ENCODE measurements at places on chromosomes 7 and 10.
A peak's percentile ranks its signal among the peaks of the same experiment; 100 is the strongest.

- DNase-seq: no peak
Observed at GRCh38 chr10:124065382-124066125, 27.8 kb downstream of the CHST15 start.

GRCh38 chr7:73338321-73338720 lies 10.4 kb downstream of the FKBP6 start:
- DNase-seq: no peak

DNA sequence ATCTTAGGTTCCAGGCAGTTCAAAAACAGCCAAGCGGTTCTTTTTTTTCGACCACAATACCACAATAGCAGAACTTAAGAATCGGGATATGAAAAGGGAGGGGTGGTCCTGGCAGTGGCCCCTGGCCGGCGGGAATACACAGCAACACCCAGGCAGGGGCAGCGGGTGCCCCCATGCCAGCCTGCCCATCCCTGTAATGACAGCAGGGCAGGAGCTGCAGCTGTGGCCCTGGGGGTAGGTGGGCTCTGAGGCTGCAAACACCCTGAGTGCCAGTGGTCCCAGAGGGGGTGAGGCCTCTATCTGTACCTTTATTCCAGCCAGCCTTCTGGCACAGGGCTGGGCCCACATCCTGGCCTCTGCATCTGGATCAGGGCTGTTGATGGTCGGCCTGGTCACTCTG lies 247.4 kb downstream of the SEMA3D start:
- no peak for DNase-seq

- peak; percentile 77 for DNase-seq
Observed at GRCh38 chr7:66591799-66592596, 36.7 kb upstream of the KCTD7 start.

DNA sequence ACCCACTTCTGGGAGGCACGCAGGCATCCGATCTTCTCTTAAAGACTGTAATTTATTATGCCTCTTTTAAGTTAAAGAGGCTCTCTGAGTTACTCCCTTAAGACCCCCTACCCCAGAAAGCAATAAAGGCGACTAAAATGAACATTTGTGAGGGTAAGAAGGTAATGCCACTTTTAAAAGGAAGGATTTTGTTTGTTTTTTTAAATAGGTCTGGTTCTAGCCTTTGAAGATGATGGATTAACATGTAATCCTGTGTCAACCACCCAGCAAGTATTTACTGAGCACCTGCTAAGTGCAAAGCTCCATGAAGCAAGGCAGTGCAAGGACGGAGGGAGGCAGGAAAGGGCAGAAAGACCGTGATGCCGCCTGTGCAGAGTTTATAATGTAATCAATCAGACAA lies 26.1 kb downstream of the SH3PXD2A start:
- no peak for DNase-seq

DNA sequence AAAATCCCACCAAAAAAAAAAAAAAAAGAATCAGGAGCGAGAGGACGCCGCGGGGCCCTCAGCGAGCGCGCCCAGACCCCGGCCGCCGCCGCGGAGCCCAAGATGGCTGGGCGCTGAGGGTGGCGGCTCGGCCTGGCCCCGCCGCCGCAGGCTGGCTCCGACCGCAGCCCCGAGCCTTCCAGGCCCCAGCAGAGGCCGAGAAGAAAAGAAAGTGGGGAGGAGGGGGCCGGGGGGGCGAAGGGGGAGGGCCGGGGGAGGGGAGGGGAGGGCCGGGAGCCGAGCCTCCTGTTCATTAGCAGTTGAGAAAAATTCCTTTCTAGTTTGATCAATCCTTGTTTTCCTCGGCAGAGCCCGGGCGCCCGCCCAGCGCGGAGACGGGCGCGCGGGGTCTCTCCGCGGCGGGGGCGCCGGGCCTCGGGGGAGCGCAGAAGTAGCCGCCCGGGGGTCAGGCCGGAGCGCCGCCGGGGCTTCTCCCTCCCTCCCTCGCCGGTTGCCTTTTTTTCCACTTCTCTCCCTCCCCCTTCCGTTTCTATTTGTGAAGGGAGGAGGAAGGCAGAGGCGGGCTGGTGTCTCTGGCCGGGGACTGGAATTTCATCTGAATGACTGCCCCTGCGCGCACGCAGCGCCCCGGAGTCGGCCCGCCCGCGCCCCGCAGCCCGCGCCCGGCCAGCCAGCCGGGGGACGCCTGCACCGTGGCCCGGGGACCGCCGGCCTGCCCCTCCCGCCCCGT lies 778 bp upstream of the TRIM8 start:
- DNase-seq: no peak

- no peak for DNase-seq
Observed at GRCh38 chr7:16708980-16709379, 44.6 kb upstream of the TSPAN13 start.

GRCh38 chr7:29573567-29573966 lies 9.9 kb downstream of the PRR15 start:
- DNase-seq: no peak

DNA sequence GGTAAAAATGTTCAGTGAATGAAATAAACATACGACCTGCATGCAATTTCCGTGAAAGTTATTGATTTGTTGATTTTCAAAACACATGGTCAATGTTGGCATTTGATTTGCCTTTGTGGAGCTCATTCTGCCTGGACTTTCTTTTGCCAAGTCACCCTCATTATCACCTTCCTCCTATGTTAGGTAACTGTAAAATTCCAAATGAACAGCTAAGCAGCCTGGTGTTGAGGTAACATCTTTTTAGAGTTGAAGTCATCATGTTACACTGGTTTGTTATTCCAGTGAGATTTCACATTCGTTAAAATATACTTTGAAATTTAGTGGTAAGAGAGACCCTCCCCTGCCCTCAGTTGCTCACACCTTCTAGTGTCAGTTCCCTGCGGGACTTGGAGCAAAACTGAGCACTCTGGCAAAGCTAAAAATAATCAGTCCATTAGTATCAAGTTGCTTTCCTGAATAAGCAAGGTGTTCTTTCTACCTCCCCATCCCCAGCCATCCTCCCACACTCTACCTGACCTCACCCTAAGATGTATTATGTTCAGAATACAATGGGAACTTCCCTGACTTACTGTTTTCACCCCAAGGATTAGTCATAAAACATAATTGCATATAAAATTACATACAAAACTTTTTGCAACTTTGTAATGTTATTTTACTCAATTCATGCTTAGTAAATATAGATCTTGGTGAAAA lies 283.3 kb upstream of the SEMA3A start:
- no peak for DNase-seq

DNA sequence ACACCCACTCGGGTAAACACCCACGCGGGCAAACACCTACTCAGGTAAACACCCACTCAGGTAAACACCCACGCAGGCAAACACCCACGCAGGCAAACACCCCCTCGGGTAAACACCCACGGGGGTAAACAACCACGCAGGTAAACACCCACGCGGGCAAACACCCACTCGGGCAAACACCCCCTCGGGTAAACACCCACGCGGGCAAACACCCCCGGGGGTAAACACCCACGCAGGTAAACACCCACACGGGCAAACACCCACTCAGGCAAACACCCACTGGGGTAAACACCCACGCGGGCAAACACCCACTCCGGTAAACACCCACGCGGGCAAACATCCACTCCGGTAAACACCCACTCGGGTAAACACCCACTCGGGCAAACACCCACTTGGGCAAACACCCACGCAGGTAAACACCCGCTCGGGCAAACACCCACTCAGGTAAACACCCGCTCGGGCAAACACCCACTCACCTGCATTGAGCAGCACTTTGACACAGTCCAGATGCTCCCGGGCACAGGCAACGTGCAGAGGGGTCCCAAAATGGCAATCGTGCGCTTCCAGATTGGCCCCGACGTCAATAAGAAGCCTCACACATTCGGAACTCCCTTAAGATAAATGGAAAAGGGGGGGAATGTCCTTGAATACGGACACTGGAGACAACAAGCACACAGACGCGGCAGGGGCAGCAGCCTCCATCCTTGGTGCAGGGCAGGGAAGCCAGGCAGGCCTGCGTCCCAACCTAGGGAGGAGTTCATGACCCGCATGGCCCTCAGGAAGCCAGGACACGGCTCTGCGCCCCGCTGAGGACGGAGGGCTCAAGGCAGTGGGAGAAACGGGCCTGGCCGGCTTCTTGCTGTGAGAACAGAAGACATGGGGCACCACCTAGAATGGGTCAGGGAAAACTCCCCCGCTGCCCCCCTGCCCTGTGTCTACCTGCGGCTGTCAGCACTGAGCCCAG lies 17.6 kb downstream of the ASB13 start:
- no peak for DNase-seq

DNA sequence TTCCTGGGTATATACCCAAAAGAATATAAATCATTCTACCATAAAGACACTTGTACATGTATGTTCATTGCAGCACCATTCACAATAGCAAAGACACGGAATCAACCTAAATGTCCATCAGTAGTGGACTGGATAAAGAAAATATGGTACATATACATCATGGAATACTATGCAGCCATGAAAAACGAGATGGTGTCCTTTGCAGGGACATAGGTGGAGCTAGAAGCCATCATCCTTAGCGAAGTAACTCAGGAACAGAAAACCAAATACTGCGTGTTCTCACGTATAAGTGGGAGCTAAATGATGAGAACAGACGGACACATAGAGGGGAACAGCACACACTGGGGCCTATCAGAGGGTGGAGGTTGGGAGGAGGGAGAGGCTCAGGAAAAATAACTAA lies 183.7 kb upstream of the CELF2 start:
- DNase-seq: no peak

GRCh38 chr7:20290505-20291111 lies 40.1 kb upstream of the ITGB8 start:
- no peak for DNase-seq

- no peak for DNase-seq
Observed at GRCh38 chr10:121942749-121943416, 15.1 kb upstream of the ATE1 start.

Measured in stimulated activated CD8-positive, alpha-beta memory T cell treated with anti-CD3 and anti-CD28 coated beads, Interleukin-4, amount 100 ng/mL, for 1 hour (primary cell).